Activated T-helper 2 cell treated with anti-CD3 and anti-CD28 coated beads, Interferon-gamma antibody, Interleukin-2, Interleukin-4, amounts not matched to agents 10 μg/mL and 5 μg/mL and 100 μg/mL, durations not matched to agents 14 hours and 24 hours and 36 hours (primary cell): ENCODE measurements at places on chromosomes 4 and X.

- DNase-seq, result no peak
These were observed 116.2 kb downstream of the CBR4 start for GRCh38 chr4:168893807-168894206.

- no peak for DNase-seq
These were observed 52.8 kb upstream of the CLNK start for GRCh38 chr4:10737337-10737736.

DNA sequence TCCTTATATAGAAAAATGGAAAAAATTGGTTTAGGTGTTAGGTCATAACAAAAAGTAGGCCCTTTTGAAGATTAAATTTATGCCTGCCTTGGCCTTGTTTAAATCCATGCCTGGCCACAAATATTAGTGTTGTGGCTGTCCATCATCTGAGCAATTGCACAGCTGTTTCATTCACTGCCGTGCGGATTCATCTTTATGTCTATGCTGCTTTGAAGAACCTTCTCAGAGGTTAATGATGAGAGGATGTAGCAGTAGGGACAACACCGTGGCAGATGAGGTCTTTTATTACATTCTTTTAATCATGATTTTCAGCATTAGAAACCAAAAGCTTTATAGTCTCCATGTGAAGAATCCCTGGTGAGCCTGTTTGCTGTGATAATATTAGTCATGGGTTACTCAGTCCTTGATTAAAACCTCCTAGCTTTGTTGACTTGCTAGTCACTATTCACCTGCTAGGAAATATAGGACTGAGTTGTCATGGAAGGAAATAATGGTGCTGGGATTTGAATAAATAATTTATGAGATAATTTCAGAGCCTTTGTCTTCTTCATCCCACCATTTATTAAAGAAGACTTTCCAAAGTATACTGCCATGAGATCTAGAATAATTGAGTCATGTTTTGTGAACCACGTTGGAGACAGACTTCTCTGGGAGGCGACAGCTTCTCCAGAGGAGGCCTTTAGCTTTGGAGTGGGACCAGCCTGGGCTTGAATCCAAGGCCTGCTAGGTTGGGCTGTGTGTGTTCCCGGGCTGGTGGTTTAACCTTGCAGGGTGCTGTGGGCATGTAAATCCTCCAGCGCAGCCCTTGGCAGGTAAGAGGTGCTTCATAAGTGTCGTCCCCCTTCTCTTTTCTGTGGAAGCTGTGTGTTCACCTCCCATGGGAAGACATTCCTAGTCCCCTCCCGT, 53.5 kb downstream of the PTTG2 start:
- no peak for DNase-seq

- DNase-seq, result no peak
These were observed 15.2 kb upstream of the SYTL4 start for GRCh38 chrX:100747090-100747489.

- DNase-seq, result peak; percentile 67
These were observed 59.1 kb downstream of the SCD5 start for GRCh38 chr4:82739287-82740190.

- peak; percentile 78 for DNase-seq
These were observed at the start of gene REST for GRCh38 chr4:56907489-56908205. Gene REST (plus strand): TSS chr4:56907900. CDS start chr4:56910639, 2,739 bp downstream.

GRCh38 chr4:158202481-158202880, 7.8 kb upstream of the TMEM144 start:
- no peak for DNase-seq

DNA sequence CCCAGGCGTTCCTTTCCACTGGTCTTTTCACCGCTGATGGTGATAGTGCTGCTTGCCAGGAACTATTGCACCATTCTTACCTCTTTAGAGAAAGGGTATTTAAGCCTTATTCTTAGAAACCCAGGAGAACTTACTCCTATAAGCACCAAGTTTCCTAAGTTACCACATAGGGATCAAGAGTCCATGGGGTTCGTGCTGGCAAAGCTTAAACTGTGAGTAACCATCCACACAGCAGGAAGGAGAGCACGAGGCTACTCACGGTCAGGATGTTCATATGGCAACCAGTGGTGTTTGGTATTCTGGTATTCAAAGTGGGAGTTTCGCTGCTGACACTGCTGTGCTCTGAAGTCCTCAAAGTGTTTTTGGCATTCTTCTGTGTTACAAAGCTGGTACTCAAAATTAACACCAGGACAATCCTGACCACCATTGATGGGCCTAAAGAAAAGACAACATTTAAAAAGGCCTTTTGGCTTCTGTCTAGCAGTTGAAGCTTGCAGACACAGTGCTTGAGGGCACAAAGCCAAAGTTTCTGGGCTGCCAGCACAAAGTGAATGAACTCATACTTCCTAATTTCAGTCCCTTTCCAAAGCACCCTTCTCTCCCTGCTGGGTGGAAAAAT, 256.9 kb downstream of the ADAMTS3 start:
- no peak for DNase-seq

DNA sequence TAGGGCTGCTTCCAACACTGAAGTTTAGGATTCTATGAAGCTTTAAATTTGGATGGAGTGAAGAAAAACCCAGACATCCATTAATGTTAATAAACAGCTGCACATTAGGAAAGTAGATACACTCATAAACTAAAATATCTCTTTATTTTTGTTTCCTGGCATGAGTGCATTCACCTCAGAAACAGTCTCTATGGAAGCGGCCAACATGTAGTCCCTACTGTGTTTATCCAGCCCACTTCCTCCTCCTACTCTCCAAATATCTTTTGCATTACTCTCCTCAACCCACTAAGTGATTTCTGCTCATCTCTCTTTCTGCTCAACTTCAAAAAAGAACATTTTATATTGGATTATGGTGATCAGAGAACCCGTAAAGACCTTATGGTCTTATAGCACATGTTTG, 180.3 kb upstream of the MXRA5 start:
- no peak for DNase-seq

DNA sequence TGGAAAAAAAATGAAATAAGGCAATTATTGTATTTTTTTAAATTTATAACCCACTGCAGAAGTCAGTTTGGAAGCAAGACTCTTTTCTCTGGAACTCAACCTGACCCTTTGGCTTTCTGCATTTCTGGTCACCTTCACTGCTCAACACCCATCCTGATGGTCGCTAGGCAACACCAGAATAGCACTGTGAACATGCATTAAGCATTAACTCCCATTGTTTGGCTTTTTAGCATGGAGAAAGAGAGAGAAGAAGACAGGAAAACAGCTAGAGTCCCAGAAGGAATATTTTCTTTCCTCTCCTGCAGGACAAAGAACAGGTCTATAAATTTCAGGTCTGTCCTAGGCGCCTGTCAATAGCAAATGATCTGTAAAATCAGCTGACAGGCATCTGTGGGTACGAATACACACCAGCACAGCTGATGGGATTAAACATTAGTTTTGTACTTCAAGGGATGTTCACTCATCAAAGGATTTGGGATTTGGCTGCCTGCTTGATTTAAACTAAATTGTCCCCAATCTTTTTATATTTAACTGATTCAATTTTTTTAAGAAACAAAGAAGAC, 137.2 kb upstream of the ETNPPL start:
- DNase-seq, result no peak

DNA sequence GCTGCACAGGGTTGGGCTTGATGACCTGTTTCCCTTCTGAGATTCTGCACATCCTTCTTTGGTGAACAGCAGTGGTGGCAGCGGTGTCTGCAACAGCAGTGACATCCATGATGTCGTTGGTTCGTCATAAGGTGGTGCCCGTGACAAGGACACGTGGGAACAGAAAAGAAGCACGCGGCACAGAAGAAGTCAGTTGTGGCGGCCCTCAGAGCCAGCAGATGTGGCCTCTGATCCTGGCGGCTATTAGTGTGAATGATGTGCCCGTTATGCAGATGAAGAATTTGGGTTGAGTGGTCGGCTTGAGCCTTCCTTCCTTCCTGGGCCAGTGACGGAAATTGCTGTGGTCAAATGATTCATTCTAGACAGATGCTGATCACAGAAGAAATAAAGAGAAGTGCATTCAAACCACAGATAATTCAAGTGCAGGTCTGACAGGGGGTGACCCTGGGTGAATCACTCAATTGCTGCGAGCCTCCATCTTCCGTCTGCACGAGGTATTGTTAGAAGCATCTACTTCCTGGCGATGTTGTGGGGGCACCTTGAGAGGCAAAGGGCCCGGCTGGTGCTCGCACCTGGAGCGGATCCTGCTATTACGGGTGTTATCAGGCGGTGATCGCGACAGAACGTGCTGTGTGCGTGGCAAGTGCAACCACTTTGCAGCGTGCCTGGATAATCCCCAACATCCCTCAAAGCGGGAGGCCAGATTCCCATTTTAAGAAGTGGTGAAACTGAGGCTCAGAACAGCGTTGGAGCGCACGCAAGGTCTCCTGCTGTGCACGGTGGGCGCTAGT, 215.2 kb upstream of the PSAPL1 start:
- peak; percentile 66 for DNase-seq

- DNase-seq, result no peak
These were observed 79.6 kb downstream of the AFF2 start for GRCh38 chrX:148580016-148580415.

GRCh38 chr4:124635331-124635730, 77.2 kb downstream of the ANKRD50 start:
- no peak for DNase-seq

DNA sequence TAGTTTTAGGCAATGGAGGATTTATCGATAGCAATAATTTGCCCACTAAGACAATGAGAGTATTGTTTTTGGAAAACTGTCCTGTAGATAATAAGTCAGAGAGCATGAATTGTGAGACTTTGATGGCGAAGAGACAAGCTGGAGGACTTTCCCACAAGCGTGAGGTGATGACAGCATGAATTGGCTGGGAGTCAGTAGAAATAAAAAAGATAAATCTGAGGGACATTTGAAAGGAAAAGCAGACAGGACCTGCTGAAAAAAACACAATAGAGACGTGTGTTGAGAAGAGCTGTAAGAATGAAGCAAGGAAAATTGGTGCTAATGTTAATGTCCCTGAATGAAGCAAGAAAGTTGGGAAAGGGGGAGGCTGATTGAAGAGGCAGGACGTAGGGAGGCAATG, 233.5 kb downstream of the DCTD start:
- DNase-seq, result no peak

DNA sequence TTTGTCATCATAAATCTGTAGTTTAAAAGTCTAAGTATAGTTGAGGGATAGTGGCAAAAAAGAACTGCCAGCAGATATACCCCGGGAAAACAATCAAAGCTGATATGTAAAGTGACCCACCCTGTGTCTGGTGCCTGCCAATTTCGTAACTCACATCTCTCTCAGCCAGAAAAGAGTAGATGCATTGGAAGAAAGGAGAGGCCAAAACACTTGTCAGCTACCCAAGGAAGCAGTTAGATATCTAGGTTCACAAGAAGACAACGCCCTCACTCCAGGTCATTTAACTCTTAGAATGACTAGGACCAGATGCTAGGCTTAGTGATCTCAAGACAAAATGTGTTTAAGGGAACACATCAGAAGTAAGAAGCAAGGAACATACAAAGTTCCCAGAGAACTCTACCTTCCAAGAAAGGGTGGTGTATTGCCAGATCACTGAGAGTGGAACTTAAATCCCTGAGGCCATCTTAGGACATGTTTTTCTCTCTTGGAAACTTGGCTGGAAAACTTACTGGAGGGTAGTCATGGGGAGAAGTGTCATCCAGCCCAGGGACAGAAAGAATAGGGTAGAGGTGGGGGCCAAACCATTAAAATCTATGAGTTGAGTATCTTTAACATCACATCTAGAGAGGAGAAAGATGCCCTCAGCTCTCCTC, 125.9 kb downstream of the SHISA3 start:
- DNase-seq, result no peak

- DNase-seq, result no peak
These were observed 131.0 kb downstream of the DCLK2 start for GRCh38 chr4:150209140-150209829.

GRCh38 chr4:45580334-45580733, 543.5 kb downstream of the GABRG1 start:
- DNase-seq, result no peak

GRCh38 chr4:98946359-98946758, 17.4 kb upstream of the EIF4E start:
- no peak for DNase-seq

DNA sequence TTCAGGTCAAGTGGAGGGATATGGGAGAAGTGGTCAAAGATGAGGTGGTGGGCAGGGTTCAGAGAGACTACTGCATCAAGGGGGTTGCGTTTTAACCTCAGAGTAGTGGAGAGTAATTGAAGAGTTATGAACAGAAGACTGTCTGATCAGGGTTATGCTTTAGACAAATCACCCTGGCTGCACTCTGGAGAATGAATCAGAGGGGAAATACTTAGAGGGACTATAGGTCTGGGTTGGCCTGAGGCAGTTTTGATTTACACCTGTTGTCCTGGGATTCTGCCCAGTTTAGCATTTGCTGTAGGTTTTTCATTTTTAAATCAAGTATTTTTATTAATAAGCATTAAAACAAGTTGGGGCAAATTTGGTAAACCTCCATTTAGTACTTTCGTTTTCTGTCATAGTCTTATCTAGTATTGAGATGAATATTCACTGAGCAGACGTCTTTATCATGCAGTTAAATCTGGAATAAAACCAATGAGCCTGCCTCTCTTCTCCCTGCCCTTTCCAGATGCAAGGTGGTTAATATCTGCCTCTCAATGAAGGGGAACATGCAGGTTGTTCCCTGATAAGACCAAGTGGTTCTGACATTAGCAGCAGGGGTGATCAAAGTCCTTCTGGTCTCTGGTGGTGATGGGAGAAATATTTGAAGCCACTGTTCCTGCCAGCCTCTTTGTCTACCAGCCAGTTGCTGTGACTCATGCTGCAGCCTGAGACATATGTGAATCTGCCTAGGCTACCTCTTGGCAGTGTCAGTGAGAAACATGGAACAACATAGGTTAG, 116.0 kb upstream of the RPS6KA3 start:
- DNase-seq, result peak; percentile 9

- DNase-seq, result no peak
These were observed 949.6 kb upstream of the PRKX start for GRCh38 chrX:4663085-4663484.

DNA sequence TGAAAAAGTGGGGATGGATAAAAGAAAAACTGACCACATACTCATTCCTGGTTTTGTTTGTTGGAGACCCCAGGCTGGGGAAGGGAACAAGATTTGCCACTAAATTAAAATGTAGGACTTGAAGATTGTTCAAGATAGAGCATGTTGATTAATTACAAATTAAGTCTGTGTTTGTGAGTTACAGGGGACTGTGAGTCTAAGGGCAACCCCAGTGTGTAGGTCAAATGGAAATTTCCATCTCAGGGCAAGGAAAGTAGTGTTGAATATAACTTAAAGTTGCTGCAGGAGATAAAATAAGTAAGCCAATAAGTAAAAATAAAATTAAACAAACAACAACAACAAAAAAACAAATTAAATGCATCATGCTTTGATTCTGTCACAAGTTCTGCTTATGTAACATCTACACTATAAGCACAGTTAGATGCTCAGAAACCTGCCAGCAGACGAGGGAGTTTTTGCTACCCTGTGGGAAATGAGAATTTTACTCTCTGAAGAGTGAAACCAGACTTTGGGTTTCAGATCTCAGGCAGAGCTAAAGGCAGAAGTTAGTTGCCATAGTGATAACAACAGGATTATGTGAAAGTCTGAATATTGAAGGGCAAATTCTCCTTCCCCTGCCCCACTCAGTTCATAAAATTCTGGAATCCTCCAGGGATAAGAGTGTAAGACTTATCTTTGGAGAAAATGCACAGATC, 352.3 kb downstream of the GRXCR1 start:
- no peak for DNase-seq
